ENCODE measurements at places on chromosomes 11 and 22. TPM values are rescaled to one million over a fixed set of nuclear protein-coding genes. Genes with fewer than 3 reads are reported as not detected.

GRCh38 chr11:98300719-98301118, 720.0 kb upstream of the CNTN5 start:
- no peak for DNase-seq

GRCh38 chr11:73578592-73579185, 19.2 kb downstream of the FAM168A start:
- DNase-seq: no peak

DNA sequence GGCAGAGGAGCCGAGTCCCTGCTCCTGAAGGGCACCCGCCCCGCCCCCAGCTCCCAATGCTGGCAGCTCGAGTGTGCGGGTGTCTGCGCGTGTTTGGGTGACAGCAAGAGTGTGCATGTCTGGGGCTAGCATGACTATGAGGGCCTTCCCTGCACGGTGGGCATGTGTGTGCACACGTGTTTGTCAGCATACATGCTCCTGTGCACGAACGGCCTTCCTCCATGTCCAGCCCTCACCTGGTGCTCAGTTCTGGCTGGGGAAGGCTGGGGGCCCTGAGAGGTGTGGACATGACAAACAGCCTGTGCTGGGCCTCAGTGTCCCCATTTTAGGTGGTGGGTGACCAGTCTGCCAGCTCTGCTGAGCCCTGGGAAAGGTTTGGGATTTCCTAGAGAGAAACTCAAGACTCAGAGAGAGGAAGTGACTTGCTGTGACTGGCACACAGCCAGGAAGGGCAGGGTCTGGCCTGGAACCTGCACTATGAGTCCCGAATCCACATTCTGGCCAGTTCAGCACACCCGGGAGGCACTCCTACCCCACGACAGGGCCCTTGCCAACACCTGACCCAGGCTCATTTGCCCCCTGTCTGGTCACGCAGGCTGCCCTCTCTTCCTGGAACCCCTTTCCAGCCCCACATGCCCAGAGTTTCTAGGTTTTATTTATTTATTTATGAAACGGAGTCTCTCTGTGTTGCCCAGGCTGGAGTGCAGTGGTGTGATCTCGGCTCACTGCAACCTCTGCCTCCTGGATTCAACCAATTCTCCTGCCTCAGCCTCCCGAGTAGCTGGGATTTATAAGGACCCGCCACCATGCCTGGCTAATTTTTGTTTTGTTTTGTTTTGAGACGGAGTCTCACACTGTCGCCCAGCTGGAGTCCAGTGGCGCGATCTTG, 3.3 kb upstream of the SHISA8 start:
- no peak for DNase-seq

The CAVIN3 gene
- 156 TPM for total RNA-seq

The FLRT1 gene
- 0.49 TPM for total RNA-seq

The MMP8 gene
- total RNA-seq: not detected
